ENCODE measurements at places on chromosomes 3 and 15.

DNA sequence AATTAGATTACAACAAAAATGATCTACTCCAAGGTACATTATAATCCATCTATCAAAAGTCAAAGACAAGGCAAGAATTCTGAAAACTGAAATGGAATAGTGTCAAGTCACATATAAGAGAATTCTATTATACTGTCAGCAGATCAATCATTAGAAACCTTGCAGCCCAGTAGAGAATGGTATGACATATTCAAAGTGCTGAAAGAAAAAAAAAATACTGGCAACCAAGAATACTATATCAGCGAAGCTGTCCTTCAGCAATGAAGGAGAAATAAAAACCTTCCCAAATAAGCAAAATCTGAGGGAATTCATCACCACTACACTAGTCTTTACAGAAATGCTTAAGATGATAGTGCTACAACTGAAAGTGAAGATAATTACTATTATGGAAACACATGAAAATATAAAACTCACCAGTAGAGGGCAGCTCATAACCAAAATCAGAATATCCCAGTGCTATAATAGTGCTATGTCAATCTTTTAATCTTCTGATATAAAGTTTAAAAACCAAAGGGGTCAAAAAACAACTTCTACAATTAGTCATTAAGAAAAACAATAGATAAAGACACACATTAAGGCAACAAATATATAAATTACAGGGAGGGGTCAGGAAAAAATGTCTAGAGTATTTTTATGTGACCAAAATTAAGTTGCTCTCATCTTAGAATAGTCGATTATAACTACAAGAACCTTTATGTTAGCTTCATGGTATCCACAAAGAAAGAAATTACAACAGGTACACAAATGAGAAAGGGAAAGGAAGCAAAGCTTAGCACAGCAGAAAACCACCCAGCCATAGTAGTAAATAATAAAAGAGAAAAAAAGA, 190.7 kb upstream of the CNTN6 start:
- H3K4me1 ChIP-seq = no peaks in the 10 kb centered on the region
- no peak overlapping the region for H3K27ac ChIP-seq
- no peaks in the 10 kb centered on the region for H3K27me3 ChIP-seq
- no peak overlapping the region for H3K4me3 ChIP-seq

DNA sequence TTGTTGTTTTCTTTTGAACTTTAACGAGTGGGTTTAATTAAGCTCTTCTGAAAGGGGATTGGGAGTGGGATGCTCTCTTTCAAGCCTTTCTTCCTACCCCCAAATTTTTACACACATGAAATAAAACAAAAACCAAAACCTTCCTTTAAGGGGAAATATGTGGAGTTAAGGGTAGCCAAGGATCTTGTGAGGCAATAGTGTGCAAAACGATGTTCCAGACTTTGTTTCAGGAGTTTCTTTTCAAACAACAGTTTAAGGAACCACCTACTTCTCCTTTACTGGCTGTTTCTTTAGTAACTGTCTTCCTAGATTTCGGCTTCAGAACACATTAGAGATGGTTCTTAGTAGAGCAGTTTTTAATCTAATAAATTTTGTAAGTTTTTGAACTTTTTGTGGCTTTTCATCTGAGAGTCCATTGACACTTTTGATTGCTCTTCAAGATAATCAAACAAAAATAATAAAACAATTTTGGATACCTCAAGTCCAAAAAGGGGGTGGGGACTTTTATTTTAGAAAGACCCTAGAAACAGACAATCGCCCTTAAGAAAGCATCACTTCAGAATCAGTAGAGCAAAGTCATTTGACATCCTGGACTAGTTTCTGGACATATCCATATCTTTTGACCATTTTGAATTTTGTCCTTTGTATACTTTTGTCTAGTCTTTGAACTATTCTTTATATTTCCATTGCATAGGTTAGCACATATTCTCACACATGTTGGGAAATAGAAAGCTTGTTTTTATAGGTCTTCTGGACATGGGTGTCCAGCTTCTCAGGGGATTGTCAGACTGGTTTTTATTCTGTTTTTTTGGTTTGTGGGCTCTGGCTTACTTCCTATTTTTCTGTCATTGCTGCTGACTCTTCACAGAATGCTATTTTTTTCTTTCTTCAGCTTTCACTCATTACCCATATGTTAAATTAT, 6.0 kb downstream of the DIPK2A start:
- H3K4me1 ChIP-seq = peaks cover 24% of the 10 kb centered on the region
- no peak overlapping the region for H3K27ac ChIP-seq
- peaks cover 21% of the 10 kb centered on the region for H3K36me3 ChIP-seq
- no peaks in the 10 kb centered on the region for H3K27me3 ChIP-seq

DNA sequence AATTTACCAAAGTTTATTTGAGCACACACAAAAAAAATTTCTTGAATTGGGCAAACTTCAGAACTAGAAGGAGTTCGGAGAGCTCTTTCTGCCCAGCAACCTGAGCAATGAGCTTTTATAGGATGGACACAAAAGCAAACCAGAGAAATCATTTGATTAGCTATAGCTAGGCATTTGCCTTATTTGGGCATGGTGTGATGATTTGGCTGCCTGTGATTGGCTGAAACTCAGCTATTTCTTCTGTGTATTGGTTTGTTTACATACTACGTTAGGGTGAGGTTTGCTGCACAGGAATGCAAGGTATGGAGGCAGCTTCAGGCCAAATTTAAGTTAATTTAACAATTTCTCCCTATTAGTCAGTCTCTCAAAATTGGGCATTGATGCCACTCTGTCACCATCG, 65.1 kb downstream of the NEK11 start:
- H3K27ac ChIP-seq = no peak overlapping the region
- H3K4me3 ChIP-seq = no peak overlapping the region
- H3K36me3 ChIP-seq = no peaks in the 10 kb centered on the region

- ATAC-seq = no peak
- no peak overlapping the region for H3K4me3 ChIP-seq
- peaks cover 5% of the 10 kb centered on the region for H3K4me1 ChIP-seq
- H3K36me3 ChIP-seq = no peaks in the 10 kb centered on the region
These were observed 29.2 kb downstream of the NEO1 start for GRCh38 chr15:73081321-73081958.

GRCh38 chr15:75455424-75455981, 4.0 kb upstream of the SIN3A start:
- peak; percentile 17 for ATAC-seq
- H3K36me3 ChIP-seq = peaks cover 27% of the 10 kb centered on the region
- H3K27ac ChIP-seq = peak overlapping the region; percentile 94

DNA sequence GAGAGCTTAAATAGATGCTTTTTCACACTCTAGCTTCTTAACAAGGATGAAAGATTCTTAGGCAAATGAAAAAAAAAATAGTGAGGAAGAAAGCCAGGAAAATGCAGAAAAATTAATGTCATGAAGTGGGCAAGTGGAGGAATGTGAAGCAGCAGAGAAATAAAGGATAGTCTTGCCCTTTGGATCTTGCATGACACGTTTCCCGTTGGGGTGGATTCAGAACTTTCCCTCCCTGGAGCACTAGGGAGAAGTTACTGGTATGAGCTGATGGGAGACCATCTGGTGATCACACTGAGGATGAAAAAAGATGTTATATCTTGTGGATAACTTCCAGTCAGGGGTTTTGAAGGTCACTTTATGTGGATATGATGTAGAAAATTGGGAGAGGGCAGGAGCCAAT, 361.8 kb upstream of the ROPN1 start:
- peaks cover 18% of the 10 kb centered on the region for H3K27me3 ChIP-seq
- H3K36me3 ChIP-seq = no peaks in the 10 kb centered on the region
- no peak for ATAC-seq
- H3K27ac ChIP-seq = no peak overlapping the region
- H3K4me1 ChIP-seq = no peaks in the 10 kb centered on the region

GRCh38 chr3:152742368-152743347, 92.3 kb upstream of the P2RY1 start:
- no peak for ATAC-seq
- H3K36me3 ChIP-seq = no peaks in the 10 kb centered on the region
- no peak overlapping the region for H3K4me3 ChIP-seq
- peaks cover 11% of the 10 kb centered on the region for H3K27me3 ChIP-seq

DNA sequence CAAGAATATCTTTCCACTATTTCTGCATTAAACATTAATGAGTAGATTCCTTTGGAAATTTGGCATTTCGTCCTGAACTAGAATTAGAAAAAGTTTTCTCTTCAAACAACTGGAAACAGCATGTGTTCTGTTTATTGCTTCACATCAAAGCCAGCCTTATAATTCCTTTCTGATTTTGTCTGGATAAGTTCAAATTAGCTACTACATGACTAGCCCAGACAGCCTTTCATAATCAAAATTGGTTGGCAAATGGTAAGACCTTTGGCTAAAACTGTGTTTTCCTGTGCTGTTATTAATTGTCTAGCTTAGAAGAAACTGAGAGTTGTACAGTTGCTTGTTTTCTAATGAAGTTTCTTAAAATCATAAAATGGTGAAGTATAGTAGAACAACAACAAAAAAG, 52.7 kb upstream of the P3H2 start:
- no peak overlapping the region for H3K4me3 ChIP-seq
- H3K27ac ChIP-seq = no peak overlapping the region
- H3K27me3 ChIP-seq = peaks cover 7% of the 10 kb centered on the region
- H3K4me1 ChIP-seq = peaks cover 7% of the 10 kb centered on the region

DNA sequence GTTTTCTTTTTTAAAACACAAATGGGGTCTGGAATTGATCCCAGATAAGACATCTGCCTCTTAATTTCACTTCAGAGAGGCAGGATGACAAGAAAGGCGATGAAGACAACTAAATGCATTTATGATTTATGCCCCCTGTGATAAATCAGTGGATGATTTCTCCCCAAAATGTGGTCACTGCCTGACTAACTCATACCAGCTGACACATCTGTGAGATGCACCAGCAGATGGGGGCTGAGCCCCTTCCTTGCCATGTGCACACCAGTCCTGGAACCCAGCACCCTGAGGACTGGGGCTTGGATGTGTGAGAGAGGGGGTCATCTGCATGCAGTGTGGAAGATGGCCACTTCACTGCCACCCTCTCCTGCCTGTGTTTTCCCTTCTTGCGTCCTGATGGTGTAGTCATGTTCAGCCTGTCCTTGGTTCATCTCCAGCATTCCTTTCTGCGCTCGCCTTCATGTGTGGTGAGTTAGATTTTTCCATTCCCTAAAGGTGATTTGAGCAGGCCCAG, 264.3 kb downstream of the LRTM1 start:
- H3K27ac ChIP-seq = no peak overlapping the region
- H3K27me3 ChIP-seq = no peaks in the 10 kb centered on the region
- ATAC-seq = no peak

GRCh38 chr15:58932710-58933280, 684 bp downstream of the SLTM start:
- H3K4me3 ChIP-seq = peak overlapping the region; percentile 93
- H3K27ac ChIP-seq = peak overlapping the region; percentile 97
- H3K27me3 ChIP-seq = no peaks in the 10 kb centered on the region
- peaks cover 5% of the 10 kb centered on the region for H3K4me1 ChIP-seq
- H3K36me3 ChIP-seq = peaks cover 48% of the 10 kb centered on the region
- peak; percentile 39 for ATAC-seq

GRCh38 chr15:57218826-57219576, 157.3 kb upstream of the CGNL1 start:
- no peak for ATAC-seq
- H3K27me3 ChIP-seq = no peaks in the 10 kb centered on the region
- H3K4me3 ChIP-seq = no peak overlapping the region
- H3K36me3 ChIP-seq = no peaks in the 10 kb centered on the region
- H3K27ac ChIP-seq = no peak overlapping the region
- H3K4me1 ChIP-seq = peaks cover 9% of the 10 kb centered on the region

DNA sequence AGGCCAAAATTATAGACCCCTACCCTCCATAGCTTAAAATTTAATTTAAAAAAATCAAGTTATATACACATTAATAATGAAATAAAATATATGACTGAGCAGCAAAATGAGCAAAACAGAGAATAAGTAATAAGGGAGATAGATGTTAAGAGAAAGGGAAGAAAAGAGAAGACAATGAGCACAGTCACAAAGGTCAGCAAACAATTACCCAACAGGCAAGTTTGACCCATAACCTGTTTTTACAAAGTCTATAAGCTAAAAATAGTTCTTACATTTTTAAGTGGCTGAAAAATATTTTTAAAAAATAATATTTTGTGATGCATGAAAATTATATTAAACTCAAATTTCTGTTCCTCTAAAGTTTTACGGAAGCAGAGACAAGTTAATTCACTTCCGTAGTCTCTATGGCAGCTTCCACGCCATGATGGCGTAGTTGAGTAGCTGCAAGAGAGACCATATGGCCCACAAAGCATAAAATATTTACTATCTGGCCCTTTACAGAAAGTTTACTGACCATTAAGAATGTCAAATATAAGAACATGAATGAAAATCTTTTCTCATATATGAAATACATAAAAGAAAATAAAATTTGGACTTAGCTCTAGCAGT, 47.5 kb downstream of the ACAP2 start:
- peaks cover 10% of the 10 kb centered on the region for H3K36me3 ChIP-seq
- no peak overlapping the region for H3K27ac ChIP-seq
- no peak for ATAC-seq
- H3K4me3 ChIP-seq = no peak overlapping the region
- no peaks in the 10 kb centered on the region for H3K27me3 ChIP-seq

GRCh38 chr15:40190591-40190990, 29.7 kb downstream of the BUB1B start:
- no peaks in the 10 kb centered on the region for H3K4me1 ChIP-seq
- H3K27ac ChIP-seq = no peak overlapping the region
- H3K4me3 ChIP-seq = no peak overlapping the region

DNA sequence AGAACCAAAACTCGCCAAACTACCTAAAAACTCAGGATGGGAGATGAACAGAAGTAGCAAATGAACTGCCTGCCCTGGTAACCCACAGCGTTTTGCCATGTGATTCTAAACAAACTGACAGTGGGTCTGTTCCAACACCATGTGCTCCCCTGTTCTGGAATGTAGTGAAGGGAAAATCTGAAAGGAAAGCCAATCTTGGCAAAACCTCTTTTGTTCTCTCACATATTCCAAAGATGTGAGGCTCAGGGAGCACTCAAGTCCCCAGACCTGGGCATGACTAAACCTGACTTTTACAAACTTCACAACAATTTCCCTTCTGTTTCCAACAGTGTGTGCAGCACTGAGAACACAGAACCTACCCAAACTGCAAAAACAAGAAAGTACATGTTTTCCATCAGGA, 116.1 kb downstream of the IMPG2 start:
- no peaks in the 10 kb centered on the region for H3K4me1 ChIP-seq
- ATAC-seq = no peak
- H3K27me3 ChIP-seq = peaks cover 42% of the 10 kb centered on the region
- no peak overlapping the region for H3K4me3 ChIP-seq
